Activated naive CD4-positive, alpha-beta T cell treated with anti-CD3 and anti-CD28 coated beads, Interleukin-2, amount 10 ng/mL, durations not matched to agents 7 days and 5 days (primary cell): ENCODE measurements at places on chromosomes 12 and 14.
A peak's percentile ranks its signal among the peaks of the same experiment; 100 is the strongest.

DNA sequence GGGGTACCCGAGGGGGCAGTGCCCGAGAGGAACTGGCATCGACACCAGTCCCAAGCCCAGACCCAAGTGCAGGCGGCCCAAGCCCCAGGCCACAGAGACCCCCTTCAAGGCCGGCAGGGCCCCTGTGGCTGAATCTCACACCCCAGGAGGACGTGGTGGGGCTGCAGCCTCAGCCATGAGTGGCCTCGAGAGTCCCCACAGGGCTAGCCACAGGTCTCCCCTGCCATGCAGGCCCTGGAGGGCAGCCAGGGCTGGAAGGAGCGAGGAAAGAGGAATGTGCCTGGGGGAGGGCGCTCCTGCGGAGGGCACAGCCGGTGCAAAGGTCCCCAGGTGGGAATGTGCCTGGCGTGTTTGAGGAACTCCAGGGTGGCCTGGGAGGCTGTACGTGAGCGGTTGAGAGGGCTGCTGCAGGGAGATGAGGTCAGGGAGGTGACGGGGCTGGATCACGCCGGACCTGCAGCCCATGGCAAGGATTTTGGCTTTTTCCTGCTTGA lies 86.1 kb downstream of the NCOR2 start:
- H3K27ac ChIP-seq: no peak overlapping the region
- no peaks in the 10 kb centered on the region for H3K27me3 ChIP-seq
- H3K4me1 ChIP-seq: peaks cover 48% of the 10 kb centered on the region
- no peak overlapping the region for H3K4me3 ChIP-seq
- H3K36me3 ChIP-seq: peaks cover 48% of the 10 kb centered on the region
- no peak for DNase-seq

GRCh38 chr12:27984275-27984674 lies 11.7 kb upstream of the PTHLH start:
- H3K36me3 ChIP-seq: no peaks in the 10 kb centered on the region
- no peak overlapping the region for H3K4me3 ChIP-seq
- H3K27me3 ChIP-seq: peaks cover 11% of the 10 kb centered on the region

- H3K4me3 ChIP-seq: peak overlapping the region; percentile 73
- DNase-seq: no peak
- H3K36me3 ChIP-seq: no peaks in the 10 kb centered on the region
- H3K27me3 ChIP-seq: peaks cover 28% of the 10 kb centered on the region
- H3K27ac ChIP-seq: peak overlapping the region; percentile 67
- peaks cover 38% of the 10 kb centered on the region for H3K4me1 ChIP-seq
Measured at GRCh38 chr12:55737581-55738122, 5.3 kb upstream of the GDF11 start.

GRCh38 chr12:80272387-80272915 lies 171.6 kb upstream of the PTPRQ start:
- H3K4me1 ChIP-seq: no peaks in the 10 kb centered on the region
- H3K4me3 ChIP-seq: no peak overlapping the region
- H3K27ac ChIP-seq: no peak overlapping the region
- no peaks in the 10 kb centered on the region for H3K36me3 ChIP-seq

GRCh38 chr12:22474970-22475720 lies 69.2 kb downstream of the C2CD5 start:
- H3K36me3 ChIP-seq: peaks cover 22% of the 10 kb centered on the region
- peaks cover 7% of the 10 kb centered on the region for H3K4me1 ChIP-seq
- no peak for DNase-seq
- H3K4me3 ChIP-seq: no peak overlapping the region
- H3K27me3 ChIP-seq: no peaks in the 10 kb centered on the region
- H3K27ac ChIP-seq: no peak overlapping the region

DNA sequence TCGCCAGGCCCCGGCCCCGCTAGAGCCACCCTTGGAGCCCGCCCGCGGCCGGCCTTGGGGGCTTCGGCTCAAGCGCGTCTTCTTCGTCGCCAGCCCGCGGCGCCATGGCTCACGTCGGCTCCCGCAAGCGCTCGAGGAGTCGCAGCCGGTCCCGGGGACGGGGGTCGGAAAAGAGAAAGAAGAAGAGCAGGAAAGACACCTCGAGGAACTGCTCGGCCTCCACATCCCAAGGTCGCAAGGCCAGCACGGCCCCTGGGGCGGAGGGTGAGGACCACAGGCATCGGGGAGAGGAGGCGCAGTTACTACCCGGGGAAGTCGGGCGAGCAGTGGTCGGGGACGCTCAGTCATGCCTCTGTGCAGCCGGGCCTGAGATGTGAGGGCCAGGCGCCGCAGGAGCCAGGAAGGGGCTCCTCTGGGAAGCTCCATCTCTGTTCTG lies 573 bp downstream of the ARL6IP4 start:
- H3K27ac ChIP-seq: peak overlapping the region; percentile 84
- DNase-seq: no peak
- peaks cover 70% of the 10 kb centered on the region for H3K4me1 ChIP-seq
- no peaks in the 10 kb centered on the region for H3K27me3 ChIP-seq

DNA sequence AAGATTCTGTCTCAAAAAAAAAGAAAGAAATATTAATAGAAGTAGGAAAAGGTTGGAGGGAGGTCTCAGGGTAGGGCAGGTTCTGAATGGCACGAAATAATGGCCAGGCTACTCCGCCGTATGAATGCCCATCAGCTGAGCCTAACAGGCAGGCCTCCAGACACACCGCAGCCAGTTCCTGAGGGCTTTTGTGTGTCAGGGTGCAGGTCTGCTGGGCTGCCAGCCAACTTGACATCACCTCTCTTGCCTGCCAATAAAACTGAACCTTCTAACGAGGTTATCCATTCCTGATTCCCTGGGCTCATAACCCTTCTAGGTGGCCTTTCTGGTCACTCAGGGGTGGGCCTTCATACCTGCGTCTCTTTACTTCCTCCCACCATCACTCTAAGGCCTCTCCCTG lies 3.0 kb downstream of the IFI27 start:
- H3K4me1 ChIP-seq: peaks cover 15% of the 10 kb centered on the region
- peaks cover 45% of the 10 kb centered on the region for H3K27me3 ChIP-seq
- H3K36me3 ChIP-seq: no peaks in the 10 kb centered on the region
- no peak overlapping the region for H3K4me3 ChIP-seq
- no peak overlapping the region for H3K27ac ChIP-seq

DNA sequence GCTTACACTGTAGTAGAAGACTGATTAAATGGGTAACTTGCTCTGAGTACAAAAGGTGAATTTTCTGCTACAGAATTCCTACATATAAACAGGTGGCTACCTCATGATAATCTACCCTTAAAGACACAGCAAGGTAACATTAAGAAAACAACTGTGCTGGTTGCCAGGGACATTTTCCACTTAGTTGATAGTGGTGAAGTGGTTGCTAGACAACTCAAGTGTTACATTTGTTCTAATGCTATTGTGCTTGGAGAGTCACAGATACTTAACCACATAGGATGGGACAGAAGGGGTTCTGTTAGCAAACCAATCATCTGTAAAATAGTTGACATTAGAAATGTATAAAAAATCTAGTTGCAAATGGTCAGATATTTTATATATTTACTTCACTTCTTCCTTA lies 870.3 kb upstream of the SEL1L start:
- no peak overlapping the region for H3K27ac ChIP-seq
- H3K36me3 ChIP-seq: no peaks in the 10 kb centered on the region
- no peaks in the 10 kb centered on the region for H3K27me3 ChIP-seq
- DNase-seq: no peak
- no peak overlapping the region for H3K4me3 ChIP-seq

DNA sequence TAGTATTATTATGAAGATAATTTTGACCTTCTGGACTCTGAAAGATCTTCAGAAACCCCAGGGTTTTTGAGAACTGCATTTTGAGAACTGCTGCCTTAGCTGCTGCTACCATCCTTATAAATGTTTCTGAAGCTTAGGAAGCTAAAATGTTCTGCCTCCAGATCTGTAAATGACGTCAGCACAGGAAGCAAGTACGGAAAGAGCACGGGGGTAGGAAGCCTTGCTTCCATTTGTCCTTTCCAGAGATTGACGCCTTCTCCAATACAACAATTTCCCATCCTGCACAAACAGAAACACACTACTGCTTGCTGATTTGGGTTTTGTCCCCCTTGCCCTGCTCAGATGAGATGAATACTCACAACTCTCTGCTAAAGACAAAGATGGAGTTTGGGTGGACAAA lies 17.9 kb downstream of the RAD52 start:
- H3K4me1 ChIP-seq: peaks cover 2% of the 10 kb centered on the region
- no peak overlapping the region for H3K4me3 ChIP-seq
- H3K27ac ChIP-seq: peak overlapping the region; percentile 60
- DNase-seq: no peak
- H3K27me3 ChIP-seq: no peaks in the 10 kb centered on the region

- peak overlapping the region; percentile 31 for H3K27ac ChIP-seq
- H3K36me3 ChIP-seq: no peaks in the 10 kb centered on the region
- no peak for DNase-seq
- peaks cover 7% of the 10 kb centered on the region for H3K27me3 ChIP-seq
Measured at GRCh38 chr12:3974883-3975282, 101.7 kb upstream of the PARP11 start.

GRCh38 chr12:76666290-76666835 lies 97.6 kb upstream of the ZDHHC17 start:
- H3K4me1 ChIP-seq: peaks cover 7% of the 10 kb centered on the region
- no peak overlapping the region for H3K4me3 ChIP-seq
- DNase-seq: no peak
- no peaks in the 10 kb centered on the region for H3K36me3 ChIP-seq

DNA sequence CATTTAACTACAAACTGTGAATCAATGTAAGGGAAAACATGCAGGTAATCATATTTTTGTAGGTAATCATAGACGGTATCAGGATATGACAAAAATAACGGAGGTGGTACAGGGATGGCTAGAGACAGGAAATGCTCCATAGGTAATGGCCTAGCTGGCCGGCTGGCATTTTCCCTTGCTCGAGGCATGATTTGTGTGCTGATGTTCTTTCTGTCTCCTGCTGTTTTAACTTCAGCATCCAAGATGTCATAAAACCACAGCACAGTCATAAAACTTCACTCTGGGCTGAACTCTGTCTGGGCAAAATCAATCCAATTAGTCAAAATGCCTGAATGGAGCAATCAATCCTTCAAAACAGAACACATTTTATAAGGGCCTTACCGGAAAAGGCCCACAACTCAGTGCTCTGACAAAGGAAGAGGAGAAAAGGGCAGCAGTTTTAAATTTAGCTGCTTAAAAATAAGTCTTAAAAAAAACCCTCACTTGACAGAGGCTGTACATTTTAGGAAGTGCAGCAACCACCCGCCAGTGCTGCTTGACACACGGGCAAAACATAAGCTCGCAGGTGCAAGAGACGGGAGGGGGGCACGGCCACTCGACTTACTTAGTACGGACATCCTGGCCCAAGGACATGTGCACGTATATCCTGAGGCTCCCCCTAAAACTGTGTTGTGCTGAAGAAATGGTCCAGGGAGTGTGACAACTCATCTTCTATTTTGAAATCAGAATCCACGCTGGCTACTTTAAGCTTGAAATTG lies 40.5 kb upstream of the GPR68 start:
- peaks cover 75% of the 10 kb centered on the region for H3K36me3 ChIP-seq
- peaks cover 19% of the 10 kb centered on the region for H3K4me1 ChIP-seq
- peak overlapping the region; percentile 34 for H3K27ac ChIP-seq
- no peaks in the 10 kb centered on the region for H3K27me3 ChIP-seq
